ENCODE measurements at places on chromosomes 6 and 20.

DNA sequence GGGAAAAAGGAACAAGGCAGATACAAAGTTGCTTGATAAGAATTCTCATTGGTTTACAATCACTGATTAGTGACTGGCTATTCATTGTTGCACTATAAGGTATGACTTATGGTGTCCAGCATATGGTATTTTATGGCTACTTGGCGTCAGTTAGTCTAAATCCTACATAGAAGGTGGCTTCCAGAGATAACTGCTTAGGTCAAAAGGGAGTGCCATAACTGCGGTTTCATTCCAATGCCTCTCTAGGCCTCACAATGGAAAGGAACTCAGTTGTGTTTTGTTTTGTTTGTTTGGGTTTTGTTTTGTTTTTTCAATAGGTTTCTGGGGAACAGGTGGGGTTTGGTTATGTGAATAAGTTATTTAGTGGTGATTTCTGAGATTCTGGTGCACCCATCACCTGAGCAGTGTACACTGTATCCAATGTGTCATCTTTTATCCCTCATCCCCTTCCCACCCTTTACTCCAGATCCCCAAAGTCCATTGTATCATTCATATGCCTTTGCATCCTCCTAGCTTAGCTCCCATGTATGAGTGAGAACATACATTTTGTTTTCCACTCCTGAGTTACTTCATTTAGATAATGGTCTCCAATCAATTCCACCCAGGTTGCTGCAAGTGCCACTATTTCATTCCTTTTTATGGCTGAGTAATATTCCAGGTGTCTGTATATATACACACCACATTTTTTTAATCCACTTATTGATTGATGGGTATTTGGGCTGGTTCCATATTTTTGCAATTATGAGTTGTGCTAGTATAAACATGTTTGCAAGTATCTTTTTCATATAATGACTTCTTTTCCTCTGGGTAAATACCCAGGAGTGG lies 7.0 kb downstream of the GOPC start:
- no peak for DNase-seq

GRCh38 chr20:24148372-24148771 lies 159.8 kb upstream of the GGTLC1 start:
- DNase-seq, result no peak

DNA sequence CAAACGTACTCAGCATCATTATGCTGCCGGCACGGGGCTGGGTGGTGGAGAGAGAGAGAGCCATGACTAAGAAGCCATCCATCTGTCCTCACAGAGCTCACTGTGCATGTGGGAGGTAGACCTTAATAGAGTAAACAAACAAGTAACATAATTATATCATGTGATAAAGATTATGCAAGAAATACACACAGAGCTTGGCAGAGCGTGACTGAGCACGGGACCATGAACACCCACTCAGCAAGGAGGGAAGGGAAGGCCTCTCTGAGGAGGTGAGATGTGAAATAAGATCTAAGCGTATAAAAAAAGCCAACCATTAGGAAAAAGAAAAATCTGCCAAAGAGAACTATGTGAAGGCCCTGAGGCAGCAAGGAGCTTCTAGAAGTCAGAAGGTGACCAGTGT lies 207.5 kb downstream of the PTPRT start:
- no peak for DNase-seq

DNA sequence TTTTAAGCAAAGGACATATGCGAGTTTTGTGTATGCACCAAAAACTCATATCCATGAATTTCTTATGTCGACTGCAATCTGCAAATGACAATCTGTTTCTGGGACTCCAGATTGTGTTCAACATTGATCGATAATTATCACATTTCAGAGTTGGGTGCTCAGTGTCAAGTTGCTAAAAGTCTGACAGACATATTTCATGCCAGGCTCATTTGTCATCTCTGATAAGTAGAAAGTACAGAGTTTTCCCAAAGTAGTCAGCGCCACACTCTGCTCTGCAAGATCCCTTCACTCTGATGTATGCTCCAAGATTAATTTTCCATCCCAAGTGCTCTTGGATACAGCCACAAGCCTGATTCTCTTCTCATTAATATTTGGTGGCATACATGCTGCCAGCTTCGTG lies 331.1 kb downstream of the DOK5 start:
- no peak for DNase-seq

- DNase-seq, result no peak
Measured at GRCh38 chr20:57826666-57827287, 117.0 kb upstream of the PMEPA1 start.

DNA sequence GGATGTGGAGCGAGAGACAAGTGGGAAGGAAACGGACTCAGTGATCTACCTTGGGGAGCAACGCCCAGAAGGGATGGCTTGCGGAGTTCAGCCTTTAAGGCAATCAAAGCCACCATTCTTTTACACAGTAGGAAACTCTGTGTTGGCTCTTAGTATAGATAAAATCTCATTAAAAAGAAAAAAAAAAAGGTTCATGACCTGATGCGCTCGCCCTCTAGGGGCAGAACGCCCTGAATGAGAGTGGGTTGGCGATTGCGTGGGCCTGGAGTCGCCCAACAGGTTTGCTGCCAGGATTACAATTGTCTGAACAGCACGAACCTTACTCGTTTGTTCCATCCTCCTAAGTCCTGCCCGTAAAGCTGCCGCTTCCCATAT lies 1.2 kb downstream of the TPD52L1 start:
- no peak for DNase-seq

- DNase-seq, result no peak
Measured at GRCh38 chr6:149935246-149935645, 6.6 kb upstream of the ULBP2 start.

DNA sequence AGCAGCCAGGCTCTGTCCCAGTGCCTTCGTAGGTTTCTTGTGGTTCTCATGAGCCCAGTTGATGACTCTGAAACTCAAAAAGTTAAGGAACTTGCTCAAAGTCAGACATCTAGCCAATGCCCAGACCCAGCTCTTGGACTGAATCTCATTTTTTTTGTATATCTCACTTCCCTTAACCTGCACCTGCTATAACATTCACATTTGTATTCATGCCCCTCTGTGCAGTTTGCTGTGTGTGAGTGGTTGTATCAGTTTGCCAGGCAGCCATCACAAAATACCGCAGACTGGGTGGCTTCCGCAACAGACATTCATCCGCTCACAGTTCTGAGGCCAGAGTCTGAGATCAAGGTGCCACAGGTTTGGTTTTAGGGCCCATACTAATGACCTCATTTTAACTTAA lies 49.9 kb downstream of the IPCEF1 start:
- DNase-seq, result no peak

DNA sequence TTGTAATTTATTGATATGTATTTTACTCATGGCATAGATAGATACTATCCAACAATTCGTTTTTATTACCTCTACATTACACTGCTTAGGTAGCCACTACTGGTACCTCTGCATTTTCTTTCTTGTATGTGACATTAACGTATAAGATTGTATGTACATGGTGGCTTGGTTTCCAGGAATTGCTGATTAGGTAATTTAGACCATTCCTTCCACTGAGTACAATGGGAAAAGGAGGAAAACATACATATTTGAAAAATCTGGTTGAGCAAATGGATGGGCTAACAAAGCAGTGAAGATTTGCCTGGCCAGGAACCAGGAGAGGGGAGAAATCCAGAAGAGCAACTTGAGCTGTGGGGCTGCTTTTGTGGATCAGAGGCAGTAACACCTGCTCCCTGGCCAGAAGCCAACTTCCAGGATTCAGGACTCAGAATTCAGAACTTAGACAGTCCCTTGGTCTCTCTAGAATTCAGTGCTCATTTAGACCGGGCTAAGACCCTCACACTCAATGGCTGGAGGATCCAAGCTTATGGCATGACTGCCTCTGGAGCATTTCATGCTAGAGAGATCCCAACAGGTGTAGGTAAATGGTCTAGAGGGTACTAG lies 17.9 kb upstream of the MICB start:
- DNase-seq, result no peak

GRCh38 chr20:44688053-44688625 lies 27.0 kb upstream of the CCN5 start:
- DNase-seq, result no peak

GRCh38 chr20:52078289-52078688 lies 113.3 kb downstream of the ZFP64 start:
- no peak for DNase-seq

GRCh38 chr6:159615918-159616317 lies 77.1 kb downstream of the SOD2 start:
- no peak for DNase-seq

DNA sequence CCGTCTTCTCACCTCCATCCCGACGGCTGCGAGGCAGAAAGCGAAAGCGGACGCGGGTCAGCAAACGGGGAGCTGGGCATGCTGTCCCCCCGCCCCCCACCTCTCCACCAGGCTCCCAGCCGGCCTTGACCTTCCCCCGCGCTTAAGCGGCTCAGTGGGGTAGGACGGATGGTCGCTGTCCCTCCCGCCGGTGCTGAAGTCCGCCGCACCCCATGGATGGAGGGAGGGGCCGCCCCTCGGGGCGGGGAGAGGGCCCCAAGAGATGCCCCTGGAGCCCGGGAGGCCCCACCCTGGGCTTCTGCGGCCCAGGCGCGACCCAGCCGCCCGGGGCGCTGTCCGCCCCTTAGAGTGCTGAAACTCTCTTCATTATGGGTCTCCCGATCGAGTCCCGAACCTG lies at the start of gene KCNB1:
KCNB1 (minus strand) TSS at position 48 of the 397 bp plus-strand sequence. CDS start 188 bp downstream, outside the sequence.
- no peak for DNase-seq
